ENCODE measurements at places on chromosomes 7 and 10.

GRCh38 chr7:142548978-142549377 lies 200.3 kb upstream of the PRSS1 start:
- no peak for DNase-seq

DNA sequence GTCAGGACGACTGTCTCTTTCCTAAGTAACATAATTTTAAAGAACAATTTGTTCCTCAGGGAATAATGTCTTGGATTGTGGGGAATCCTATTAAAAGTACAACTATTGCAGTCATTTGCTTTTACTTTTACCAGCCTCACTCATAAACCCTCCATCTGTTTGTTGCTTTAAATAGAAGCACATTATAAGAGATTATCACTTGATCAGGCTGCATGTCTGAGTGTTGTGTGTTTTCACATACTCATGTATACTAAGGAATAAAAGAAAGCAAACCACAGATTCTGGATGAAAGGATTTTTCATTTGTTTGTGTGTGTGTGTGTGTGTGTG lies 1077.8 kb downstream of the KCNMA1 start:
- no peak for DNase-seq

GRCh38 chr10:85413570-85413969 lies 953.0 kb downstream of the GRID1 start:
- no peak for DNase-seq

DNA sequence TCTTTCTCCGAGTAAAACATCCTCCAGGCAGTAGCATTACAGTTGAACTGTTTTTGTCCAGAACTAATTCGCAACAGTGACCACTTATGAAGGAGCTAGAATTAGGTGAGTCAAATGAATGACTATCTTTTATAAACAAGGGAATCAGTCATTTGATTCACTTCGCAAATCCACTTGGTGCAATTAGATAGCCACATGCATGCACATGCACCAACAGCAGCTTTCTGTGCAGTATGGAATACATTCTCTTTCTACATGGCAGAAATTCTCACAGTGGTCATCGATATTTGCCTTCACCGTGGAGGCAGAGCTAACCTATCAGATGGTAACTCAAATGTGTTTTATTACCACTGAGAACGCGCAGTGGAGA lies 118.8 kb downstream of the CDK6 start:
- no peak for DNase-seq

DNA sequence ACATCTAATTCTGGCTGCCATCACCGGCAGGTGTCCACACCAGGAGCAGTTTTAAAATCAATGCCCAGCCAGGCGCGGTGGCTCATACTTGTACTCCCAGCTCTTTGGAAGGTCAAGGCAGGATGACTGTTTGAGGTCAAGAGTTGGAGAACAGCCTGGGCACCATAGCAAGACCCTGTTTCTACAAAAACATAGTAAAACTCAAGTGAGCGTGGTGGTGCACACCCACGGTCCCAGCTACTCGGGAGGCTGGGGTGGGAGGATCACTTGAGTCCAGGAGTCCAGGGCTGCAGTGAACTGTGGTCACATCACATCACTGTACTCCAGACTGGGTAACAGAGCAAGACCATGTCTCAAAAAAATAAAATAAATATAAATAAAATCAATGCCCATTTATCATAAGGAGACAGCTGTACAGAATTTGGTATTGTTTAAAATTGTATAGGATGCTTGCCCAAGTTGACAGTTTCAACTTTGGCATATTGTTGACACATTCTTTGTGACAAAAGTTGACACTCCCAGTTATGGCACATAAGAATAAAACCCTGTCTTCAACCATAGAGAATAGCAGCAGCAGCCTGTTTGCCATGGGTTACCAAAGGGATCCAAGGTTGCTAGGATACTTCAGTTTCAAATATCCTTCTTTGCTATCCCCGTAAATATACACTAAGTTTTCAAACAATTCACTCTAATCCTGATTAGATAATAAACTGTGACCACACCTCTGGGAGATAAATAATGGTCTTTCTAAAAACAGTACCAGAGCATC lies 193.0 kb downstream of the FAM107B start:
- DNase-seq, result no peak

DNA sequence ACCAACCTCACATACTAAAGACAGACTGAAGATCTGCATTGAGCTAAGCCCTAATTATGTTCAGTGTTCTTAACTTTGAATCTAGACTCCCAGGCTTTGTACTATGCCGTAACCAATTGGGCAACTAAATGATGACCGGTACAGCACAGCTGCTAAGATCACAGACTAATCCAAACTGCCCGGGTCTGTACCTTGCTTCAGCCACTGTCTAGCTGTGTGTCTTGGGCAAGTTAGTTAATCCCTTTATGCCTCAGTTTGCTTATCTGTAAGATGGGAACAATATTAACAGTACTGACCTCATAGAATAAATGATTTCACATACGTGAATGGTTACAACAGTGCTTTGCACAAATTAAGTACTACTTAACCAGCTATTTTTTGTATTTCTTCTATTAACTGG lies 205.8 kb upstream of the NFE2L3 start:
- DNase-seq, result no peak

GRCh38 chr7:25862261-25863004 lies 289.6 kb upstream of the NFE2L3 start:
- DNase-seq, result peak; percentile 54

GRCh38 chr7:112416127-112416526 lies 34.1 kb upstream of the IFRD1 start:
- no peak for DNase-seq

DNA sequence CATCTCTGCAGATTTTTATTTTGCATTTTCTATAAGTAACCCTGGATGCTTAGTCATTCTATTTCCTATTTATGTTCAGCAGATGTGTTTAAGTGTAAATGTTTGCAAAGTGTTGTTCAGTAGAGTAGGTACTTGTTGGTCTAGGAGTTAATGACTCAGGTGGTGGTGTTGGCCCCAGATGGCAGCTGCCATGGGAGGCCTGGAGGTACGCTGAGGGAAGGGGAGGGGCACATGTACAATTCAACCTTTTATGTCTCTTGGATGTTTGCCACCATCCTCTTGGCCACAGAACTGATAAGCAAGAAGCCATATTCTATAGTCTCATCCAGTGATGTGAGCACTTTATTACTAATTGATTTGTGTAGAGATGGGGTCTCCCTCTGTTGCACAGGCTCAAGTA lies 68.1 kb upstream of the SLC39A12 start:
- no peak for DNase-seq

DNA sequence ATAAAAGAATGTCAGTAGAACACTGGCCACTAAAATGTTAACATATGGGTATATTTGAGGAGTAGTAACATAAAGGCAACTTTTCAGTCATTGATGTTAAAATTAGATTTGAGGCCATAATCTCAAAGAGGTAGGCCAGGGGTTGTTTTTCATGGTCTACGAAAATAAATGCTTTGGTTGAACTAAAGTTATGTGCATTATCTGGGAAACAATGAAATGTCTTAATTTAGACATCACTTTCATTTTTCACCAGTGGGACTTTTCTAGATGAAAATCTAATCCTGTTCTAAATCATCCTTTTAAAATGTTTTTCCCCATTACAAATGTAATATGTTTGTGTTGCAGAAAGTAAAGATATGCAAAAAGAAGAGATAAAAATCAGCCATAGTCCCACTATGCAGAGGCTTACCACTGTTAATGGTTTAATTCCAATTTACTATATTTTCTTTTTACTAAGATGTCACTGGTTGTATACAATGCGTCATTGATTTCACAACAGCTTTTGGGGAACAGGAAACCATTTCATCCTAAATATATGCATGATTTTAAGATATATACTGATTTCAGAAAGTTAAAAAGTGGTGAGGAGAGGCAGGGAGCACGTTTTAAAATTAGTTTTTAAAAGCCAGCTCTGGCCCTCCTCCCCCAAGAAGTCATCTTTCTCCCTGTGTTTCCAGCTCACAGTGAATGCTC lies 64.3 kb downstream of the ARID5B start:
- no peak for DNase-seq

Data from activated T-cell treated with anti-CD3 and anti-CD28 coated beads, Interleukin-2, amount 50 U/mL, for 4 hours (primary cell).